ENCODE measurements at places on chromosomes 3 and 15. TPM values are rescaled to one million over a fixed set of nuclear protein-coding genes. Genes with fewer than 3 reads are reported as not detected.

GP5 gene
- 1.6 TPM for total RNA-seq

CASR gene
- total RNA-seq = 0.17 TPM

GRCh38 chr3:53287131-53287629, 31.4 kb upstream of the TKT start:
- peaks cover 2% of the 10 kb centered on the region for H3K36me3 ChIP-seq
- DNase-seq = no peak

DNA sequence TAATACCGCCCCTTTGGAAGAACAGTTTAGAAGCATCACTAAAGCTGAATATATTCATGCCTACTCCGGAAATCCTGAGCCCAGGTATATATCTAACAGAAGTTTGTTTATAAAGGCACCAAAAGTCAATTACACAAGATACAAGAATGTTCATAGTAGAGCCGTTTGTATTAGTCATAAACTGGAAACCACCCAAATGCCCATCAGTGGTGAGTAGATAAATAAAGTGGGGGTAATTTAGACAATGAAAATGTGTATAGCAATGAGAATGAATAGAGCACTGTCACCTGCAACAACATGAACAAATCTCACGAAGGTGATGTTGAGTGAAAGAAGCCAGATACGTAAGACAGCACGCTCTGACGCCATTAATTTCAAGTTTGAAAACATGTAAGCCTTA, 68.3 kb upstream of the GLCE start:
- H3K36me3 ChIP-seq = no peaks in the 10 kb centered on the region
- H3K27me3 ChIP-seq = peaks cover 39% of the 10 kb centered on the region
- no peak overlapping the region for H3K27ac ChIP-seq
- no peak overlapping the region for H3K4me3 ChIP-seq
- DNase-seq = no peak
- no peaks in the 10 kb centered on the region for H3K4me1 ChIP-seq

All from activated T-cell treated with anti-CD3 and anti-CD28 coated beads, Interleukin-2, amount 50 U/mL, for 72 hours (primary cell).